ENCODE measurements at places on chromosomes 3 and 15.
A peak's percentile ranks its signal among the peaks of the same experiment; 100 is the strongest.

DNA sequence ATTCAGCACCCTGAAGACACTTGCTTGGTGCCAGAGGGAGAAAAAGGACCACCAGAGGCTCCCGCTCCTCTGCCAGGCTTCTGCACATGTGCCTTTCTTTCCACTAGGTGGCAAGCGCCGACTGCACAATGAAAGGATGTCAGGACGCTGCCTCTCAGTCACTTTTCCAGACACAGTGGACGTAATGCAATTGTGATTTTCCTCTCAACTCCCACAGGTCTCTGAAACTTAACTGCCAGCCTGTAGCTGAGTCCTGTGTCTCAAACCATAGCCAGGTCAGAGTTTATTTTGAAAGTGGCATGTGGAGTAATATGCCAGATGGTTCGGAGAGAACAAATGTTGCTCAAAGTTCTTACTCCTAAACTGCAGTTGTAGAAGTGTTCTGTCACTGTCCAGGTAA, 162.9 kb downstream of the ITPR1 start:
- no peak for DNase-seq

- DNase-seq = no peak
These were observed 38.4 kb upstream of the BCHE start for GRCh38 chr3:165875644-165876043.

DNA sequence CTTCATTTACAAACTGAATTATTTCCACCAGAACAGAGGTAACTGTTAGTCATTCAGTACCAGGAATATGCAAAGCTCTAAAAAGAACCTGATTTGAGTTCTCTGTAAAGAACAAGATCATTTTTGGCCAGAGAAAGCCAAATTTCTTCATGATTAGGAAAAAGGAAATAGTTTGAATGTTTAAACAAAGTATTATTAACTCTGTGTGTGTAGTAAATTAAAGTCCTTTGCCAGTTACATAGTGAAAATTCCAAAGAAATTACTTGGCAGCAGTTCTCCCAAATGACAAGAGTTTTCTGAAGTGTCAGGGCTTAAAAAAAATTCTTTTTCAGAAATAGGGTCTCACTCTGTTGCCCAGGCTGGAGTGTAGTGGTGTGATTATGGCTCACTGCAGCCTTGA, 24.5 kb downstream of the QTRT2 start:
- no peak for DNase-seq

- no peak for DNase-seq
These were observed 22.7 kb downstream of the EFL1 start for GRCh38 chr15:82239685-82240391.

DNA sequence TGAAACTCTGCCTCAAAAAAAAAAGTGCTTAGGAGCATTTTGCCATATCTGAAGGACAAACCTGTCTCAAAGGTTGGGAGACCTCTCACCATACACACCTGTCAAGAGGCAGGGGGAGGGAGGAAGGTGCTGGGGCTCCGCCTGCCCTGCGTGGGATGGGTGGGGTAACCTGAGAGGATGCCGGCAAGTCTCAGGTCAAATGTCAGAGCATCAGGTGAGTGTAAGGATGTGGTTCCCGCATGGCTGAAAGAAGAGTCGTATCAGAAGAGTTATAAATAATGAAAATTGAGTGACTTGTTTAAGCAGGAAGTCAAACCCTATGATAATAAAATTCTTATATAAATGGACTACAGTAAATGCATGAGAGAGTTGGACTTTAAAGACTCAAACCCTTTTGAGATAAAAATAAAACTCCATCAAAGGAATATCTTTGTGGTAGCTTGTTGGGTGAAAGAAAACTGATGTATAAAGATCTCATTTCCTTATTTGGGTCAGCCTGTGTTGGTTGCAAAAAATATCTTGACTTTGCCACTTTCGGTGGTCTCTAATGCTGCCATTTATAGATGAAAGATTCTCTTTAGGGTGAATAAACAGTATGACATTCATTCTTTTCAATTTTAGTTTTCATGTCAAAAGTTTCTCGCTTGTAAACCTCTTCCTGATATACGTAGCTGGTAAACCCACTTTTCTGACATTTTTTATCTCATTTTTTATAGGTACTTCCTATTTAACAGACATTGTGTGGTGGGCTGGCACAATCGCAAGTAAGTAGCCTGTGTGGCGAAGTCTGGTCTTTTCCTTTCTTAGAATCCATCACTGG, 23.8 kb downstream of the NIPA1 start:
- DNase-seq = no peak

DNA sequence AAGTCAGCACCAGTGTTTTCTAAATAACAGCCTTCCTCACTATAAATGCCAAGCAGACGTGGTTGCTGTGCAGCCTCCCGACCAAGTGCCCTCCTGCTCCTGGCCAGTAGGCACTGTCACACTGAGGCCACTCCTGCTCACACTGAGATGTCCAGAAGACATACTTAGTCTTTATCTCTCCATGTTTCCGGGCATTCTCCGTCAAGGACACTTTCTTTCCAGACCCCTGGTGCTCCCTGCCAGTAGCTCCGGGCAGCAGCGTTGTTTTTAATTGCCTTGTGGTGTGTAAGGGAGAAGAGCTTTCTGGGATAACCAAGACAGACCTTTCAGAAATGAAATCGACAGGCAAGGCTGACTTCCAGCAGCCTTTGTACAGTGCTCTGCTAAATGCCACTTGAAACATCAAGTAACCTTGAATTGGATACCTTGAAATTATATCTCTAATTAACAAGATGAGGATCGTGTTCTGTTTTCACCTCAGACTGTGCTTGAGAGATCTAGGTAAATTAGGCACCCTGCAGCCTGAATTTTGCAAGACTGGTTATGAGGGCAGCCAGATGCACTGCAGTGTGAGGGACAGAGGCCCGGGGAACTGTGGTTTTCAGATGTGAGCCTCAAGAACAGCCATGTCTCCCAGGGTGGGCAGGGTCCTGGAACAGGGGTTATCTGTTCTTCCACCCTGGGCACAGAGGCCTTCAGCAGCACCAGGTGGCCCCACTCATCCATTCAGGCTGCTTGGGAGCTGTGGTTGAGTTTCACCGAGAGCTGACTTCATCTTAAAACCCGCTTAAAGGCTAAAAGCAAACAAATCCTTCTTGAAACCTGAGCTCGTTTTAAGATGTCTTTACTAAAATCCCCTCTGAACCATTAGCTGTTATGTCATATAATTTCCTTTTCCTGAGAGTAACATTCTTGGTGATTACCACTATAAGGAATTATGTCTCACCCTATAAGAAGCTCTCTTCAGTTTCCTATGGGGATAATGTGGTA, 105.5 kb upstream of the IL12A start:
- DNase-seq = peak; percentile 70

DNA sequence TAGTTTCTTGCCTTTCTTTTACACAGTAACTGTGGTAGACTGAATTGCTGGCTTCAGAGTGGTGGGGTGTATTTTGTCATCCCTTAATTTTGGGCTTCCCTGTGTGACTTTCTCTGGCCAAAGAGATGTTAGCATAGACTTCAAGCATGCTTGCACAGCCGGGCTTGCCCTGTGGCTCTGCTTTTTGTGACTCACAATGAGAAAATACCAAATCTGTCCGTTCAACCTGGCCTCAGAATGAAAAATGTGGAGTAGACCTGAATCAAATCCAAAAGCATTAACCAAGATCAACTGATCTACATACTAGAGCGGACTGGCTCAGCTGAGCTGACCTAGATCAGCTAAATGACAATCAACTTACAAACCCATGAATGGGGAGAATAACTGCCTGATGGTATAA, 51.4 kb downstream of the PLAAT1 start:
- DNase-seq = no peak

DNA sequence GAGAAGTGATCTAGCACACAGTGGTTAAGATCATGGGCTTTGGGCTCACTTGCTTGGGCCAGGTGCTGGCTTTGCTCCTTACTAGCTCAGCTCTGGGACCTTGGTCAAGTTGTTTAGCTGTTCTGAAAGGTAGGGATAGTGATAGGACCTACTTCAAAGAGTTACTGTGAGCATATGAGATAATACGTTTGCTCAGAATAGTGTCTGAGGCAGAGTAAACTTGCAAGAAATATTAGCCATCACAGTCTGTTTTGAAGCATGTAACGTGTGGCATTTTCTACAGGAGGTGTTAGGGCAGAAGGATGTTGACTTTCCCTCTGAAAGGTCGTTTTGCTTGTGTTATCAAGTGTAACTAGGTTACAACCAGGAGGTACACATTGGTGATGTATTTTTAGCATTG, 34.5 kb upstream of the NFKBIZ start:
- no peak for DNase-seq

DNA sequence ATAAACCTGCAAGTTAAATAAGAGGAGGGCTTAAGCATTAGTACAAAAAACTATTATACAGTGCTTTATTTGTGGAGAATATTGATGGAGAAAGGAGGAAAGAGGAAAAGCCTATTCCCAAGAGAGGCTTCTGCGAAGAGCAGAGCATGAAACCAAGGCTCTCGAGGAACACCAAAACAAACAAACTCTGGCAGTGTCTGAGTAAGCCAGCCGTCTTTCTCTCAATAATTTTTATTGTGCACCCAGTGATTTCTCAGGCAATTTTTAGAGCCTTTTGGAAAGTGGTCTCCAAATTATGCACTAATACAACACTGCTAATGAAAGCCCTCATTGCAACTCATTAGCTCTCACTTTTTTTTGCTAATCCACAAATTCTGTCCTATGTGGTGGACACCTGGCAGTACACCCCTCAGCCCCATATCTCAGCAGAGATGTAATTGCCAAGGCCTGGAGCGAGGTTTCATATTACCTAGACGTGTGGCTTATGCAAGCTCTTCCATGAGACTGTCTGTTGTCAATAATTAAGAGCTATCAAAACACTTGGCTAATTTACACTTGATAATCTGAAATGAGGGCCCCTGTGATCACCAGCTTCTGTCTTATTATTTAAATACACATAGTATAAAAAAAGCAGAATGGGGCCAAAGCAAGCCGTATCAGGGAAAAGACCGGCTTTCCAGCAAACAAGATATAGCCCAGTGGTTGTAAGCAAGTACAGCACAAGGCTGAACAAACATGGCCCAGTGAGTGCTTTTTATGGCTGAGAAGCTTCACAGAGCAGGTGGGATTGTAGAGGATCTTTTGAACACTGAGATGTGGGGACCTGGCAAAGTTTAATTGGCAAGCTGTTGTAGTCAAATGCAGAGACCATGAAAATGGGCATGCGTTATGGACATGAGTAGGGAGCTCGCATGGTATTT, 216.9 kb downstream of the ROBO2 start:
- peak; percentile 85 for DNase-seq

GRCh38 chr15:77104155-77104554, 33.2 kb upstream of the TSPAN3 start:
- no peak for DNase-seq
